Suppressor macrophage (primary cell): ENCODE measurements at places on chromosomes 7 and 10.

GRCh38 chr10:93080350-93081046 is 6.8 kb downstream of the CYP26A1 start:
- DNase-seq = peak; percentile 67

DNA sequence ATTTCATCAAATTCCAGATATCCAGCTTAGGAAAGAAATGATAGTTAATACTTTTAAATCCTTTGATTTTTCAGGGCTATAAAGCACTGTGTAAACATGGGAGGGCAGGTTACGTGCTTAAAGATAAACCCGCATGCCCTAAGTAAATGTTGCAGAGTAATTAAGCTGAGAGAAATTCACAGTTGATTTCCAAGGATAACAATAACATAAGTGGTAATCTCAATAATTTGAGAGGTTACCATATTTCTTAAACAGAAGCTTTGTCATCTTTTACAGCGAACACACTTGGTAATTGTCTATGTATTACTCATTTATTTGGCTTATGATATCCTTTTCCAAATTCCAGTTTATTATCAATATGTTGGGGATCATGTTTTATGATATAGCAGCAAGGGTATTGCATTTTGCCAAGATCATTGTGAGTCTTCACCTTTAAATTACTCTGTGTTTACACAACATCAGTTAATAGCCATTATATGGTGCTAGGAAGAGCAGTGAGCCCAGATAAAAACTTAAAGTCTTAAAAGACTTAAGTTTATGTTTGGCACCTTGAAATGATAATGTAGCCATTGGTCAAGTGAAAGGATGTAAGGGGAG is 15.4 kb downstream of the MGAM start:
- no peak for DNase-seq

GRCh38 chr7:26992670-26993069 is 103.1 kb downstream of the HOXA1 start:
- no peak for DNase-seq

- no peak for DNase-seq
Observed at GRCh38 chr7:91107460-91107859, 156.8 kb upstream of the FZD1 start.

DNA sequence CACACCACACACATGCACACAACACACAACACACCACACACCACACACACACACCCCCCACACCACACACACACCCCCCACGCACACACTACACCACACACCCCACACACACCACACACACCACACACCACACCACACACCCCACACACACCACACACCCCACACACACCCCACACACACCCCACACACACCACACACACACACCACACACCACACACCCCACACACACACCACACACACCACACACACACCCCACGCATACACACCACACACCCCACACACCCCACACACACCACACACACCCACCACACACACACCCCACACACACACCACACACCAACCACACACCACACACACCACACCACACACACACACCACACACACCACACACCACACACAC is 16.4 kb downstream of the UCN3 start:
- DNase-seq = no peak
